ENCODE measurements at places on chromosomes 5 and 9. TPM values are rescaled to one million over a fixed set of nuclear protein-coding genes. Genes with fewer than 3 reads are reported as not detected.

DRD1 gene
- polyA plus RNA-seq: 0.11 TPM

NR6A1 gene
- 44.2 TPM for polyA plus RNA-seq

SLC2A8 gene
- 18.9 TPM for polyA plus RNA-seq

DNA sequence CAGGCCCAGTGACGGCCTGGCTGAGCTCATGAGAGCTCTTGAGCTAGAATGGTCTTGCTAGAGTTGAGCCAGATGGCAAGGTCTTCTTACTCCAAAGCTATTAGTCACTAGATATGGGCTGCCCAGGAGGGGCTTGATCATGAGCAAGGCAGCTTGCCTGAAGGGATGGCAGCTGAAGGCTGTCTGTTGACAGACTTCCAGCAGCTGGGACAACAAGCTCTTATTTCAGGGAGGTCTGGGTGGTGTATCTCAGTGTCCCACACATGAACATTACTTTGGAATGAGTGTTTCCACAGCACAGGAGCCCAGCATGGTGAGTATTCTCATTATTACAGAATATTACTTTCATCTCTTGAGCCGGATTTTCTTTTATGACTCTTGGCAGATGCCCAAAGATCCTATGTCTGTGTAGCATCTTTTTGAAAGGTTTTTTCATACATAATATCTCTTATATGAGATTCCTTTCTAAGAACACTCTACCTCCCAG lies 414.1 kb downstream of the ARHGEF28 start:
- no peaks in the 10 kb centered on the region for H3K36me3 ChIP-seq
- no peak overlapping the region for H3K4me3 ChIP-seq
- no peaks in the 10 kb centered on the region for H3K4me1 ChIP-seq
- H3K27me3 ChIP-seq: no peaks in the 10 kb centered on the region
- no peak for DNase-seq
- no peak overlapping the region for H3K27ac ChIP-seq

DNA sequence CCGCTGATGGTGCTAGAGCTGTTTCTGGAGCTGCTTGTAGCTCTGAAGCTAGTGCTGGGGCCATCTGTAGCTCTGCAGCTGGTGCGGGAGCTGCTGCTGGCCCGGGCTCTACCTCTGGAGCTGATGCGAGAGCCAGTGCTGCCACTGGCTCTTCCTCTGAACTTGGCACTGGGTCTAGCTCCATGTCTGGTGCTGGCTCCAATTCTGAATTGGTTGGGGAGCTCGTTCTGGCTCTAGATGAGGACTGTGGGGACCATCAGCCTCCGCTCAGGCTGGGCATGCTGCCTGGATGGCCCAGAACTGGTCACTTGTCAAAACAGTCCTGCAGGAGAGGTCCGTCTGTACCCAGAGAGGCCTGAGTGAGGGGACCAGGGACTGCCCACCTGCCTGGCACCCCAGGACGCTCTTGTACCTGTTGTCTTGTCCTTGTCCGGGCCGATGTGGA lies 21.5 kb downstream of the OBP2B start:
- no peaks in the 10 kb centered on the region for H3K4me1 ChIP-seq
- H3K27me3 ChIP-seq: peaks cover 10% of the 10 kb centered on the region
- H3K4me3 ChIP-seq: no peak overlapping the region
- no peak for DNase-seq

DNA sequence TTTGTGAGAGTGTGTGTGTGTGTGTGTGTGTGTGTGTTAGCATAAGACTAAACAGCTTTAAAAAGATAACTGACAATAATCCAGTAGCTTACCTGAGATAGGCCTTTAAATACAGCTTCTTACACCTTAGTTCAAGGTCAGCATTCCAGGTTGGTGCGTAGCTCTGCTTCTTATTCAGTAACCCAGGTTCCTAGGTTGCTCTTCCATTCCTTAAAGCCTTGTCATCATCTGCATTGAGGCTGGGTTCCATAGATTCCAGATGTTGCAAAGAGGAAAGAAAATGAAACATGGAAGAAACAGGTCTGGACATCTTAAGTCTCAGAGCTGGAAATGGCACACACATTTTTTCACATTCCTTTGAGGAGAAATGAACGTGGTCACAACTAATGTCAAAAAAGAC lies 53.9 kb upstream of the CAMK4 start:
- no peak overlapping the region for H3K27ac ChIP-seq
- no peak for DNase-seq
- no peaks in the 10 kb centered on the region for H3K36me3 ChIP-seq
- H3K4me3 ChIP-seq: no peak overlapping the region
- H3K4me1 ChIP-seq: no peaks in the 10 kb centered on the region
